Hair follicular keratinocyte (primary cell): ENCODE measurements at places on chromosomes 13 and 19. TPM values are rescaled to one million over a fixed set of nuclear protein-coding genes. Genes with fewer than 3 reads are reported as not detected.

Gene CD22
- total RNA-seq: not detected in 2 replicates

Gene CEACAM8
- not detected in 2 replicates for total RNA-seq

Gene PINLYP
- 6.6 and 8.0 TPM in 2 replicates for total RNA-seq

Gene ERICH4
- total RNA-seq: not detected in 2 replicates

Gene ACP7
- total RNA-seq: 3.0 and 3.7 TPM in 2 replicates

Gene ZNF579
- total RNA-seq: 4.7 and 6.6 TPM in 2 replicates

Gene HCST
- not detected in 2 replicates for total RNA-seq

Gene NBEA
- total RNA-seq: 0.08 TPM in 2 replicates

Gene SCEL
- total RNA-seq: 2.5 and 3.6 TPM in 2 replicates

Gene PTGER1
- total RNA-seq: 0.78 TPM in 1 of 2 replicates, not detected in the other

Gene ZNF709
- 0.47 and 0.53 TPM in 2 replicates for total RNA-seq

Gene SKA3
- 7.5 and 17.9 TPM in 2 replicates for total RNA-seq

Gene MBOAT7
- total RNA-seq: 73.7 and 97.3 TPM in 2 replicates

Gene HTR2A
- not detected in 2 replicates for total RNA-seq

Gene GPX4
- 302 and 333 TPM in 2 replicates for total RNA-seq

Gene PLK5
- total RNA-seq: not detected in 2 replicates

Gene TBXA2R
- 0.23 TPM in 2 replicates for total RNA-seq
